Fibroblast of skin of abdomen (primary cell): ENCODE measurements at places on chromosomes 11 and 22.

DNA sequence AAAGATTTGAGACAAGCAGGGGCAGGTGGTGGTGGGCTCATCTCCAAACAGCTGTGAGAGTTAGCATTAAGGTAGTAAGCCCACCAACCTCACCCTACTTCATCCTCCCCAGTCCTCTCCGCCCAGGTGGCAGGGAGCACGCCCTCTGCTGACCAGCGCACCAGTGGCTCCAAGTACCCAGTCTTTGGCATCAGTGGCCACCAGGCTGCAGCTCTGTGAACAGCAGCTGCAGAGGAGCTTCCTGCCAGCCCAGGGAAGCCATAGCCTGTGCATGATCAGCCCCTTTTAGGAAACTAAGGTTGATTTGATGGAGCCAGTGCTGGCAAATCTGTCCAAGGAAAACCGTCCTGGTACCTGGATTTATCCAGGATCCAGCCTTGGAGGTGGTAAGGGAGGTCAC lies 21.7 kb downstream of the CAVIN3 start:
- DNase-seq: no peak

- no peak for DNase-seq
Measured at GRCh38 chr11:17840101-17840548, 105.5 kb downstream of the KCNC1 start.

DNA sequence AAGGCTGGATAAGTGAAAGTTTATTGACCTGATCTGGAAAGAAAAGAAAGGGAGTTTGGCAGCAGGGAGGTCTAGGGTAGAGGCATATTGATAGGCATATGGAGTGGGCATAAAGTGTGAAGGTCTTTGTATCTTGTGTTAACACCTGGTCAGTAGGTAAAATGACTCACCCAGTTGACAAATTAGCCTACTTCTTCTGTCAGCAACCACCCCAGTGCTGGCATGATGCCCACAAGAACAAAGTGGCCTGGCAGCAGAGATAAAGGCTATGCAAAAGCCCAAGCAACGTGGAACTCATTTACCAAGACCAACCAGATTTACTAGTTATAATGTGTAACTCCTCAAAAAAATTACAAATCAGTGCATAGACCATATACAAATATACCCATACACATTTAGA lies 4.9 kb downstream of the OR10A3 start:
- DNase-seq: no peak

- no peak for DNase-seq
Measured at GRCh38 chr11:899724-900123, 10.9 kb downstream of the CHID1 start.

DNA sequence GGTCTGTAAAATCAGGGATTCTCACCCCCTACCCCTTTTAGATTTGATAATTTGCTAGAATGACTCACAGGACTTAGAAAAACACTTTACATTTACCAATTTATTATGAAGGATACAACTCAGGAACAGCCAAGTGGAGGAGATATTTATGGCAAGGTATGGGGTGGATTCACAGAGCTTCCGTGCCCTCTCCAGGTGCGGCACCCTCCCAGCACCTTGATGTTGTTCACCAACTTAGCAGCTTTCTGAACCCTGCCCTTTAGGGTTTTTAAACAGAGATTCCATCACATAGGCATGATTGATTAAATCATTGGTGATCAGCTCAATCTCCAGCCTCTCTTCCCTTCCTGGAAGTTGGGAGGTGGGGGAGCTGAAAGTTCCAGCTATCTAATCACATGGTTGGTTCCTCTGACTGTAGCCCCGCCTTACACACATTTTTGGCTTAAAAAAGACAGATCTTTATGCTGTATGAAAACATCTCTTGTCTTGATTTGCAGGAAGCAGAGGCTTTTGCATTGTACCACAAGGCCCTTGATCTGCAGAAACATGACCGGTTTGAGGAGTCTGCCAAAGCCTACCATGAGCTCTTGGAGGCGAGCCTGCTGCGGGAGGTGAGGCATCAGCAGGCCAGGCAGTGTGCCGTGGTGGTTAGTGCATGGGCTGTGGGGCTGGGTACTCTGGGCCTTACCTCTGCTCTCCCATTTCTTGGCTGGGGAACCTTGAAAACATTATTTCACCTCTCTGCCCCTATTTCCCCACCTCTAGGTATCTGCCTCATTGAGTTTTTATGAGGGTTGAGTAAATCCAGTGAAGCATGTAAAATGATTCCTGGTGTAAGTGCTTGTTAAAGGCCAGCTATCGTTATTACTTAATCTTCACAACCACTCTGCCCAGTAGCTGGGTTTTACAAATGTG lies 27.0 kb downstream of the CABIN1 start:
- DNase-seq: no peak
